Activated naive CD4-positive, alpha-beta T cell treated with anti-CD3 and anti-CD28 coated beads, Interleukin-2, amount 10 ng/mL, durations not matched to agents 5 hours and 36 hours (primary cell): ENCODE measurements at places on chromosomes 2 and 18. TPM values are rescaled to one million over a fixed set of nuclear protein-coding genes. Genes with fewer than 3 reads are reported as not detected.

The COL3A1 gene
- 0.51 TPM for total RNA-seq

The MDH1B gene
- not detected for total RNA-seq

The SLC11A1 gene
- total RNA-seq: 0.46 TPM

The EPC2 gene
- total RNA-seq: 36.6 TPM

The PPIG gene
- total RNA-seq: 59.0 TPM
